Kidney (tissue), 22 donors: ENCODE measurements at places on chromosomes 4 and X. TPM values are rescaled to one million over a fixed set of nuclear protein-coding genes. Genes with fewer than 3 reads are reported as not detected.

The VAMP7 gene
- polyA plus RNA-seq, result 32.5 TPM

The HSFX1 gene
- not detected for polyA plus RNA-seq

The IQCM gene
- polyA plus RNA-seq, result not detected

The LUZP4 gene
- polyA plus RNA-seq, result not detected

The PGAM4 gene
- polyA plus RNA-seq, result not detected

The SPATA4 gene
- polyA plus RNA-seq, result 0.82 TPM

The IL13RA2 gene
- polyA plus RNA-seq, result 17.4 TPM

The MAGEA6 gene
- not detected for polyA plus RNA-seq

The NELFA gene
- polyA plus RNA-seq, result 17.8 TPM

The CHRDL1 gene
- polyA plus RNA-seq, result 18.3 TPM

The CLDN22 gene
- polyA plus RNA-seq, result 0.39 TPM

The CACNA1F gene
- 0.15 TPM for polyA plus RNA-seq

The PKD2 gene
- 21.2 TPM for polyA plus RNA-seq

The MAGEC3 gene
- not detected for polyA plus RNA-seq

The RLIM gene
- 6.8 TPM for polyA plus RNA-seq

The STARD8 gene
- 12.7 TPM for polyA plus RNA-seq

The GABRE gene
- polyA plus RNA-seq, result 3.3 TPM

The RBM46 gene
- not detected for polyA plus RNA-seq
